ENCODE measurements at places on chromosomes 16 and 17.

- DNase-seq, result no peak
Measured at GRCh38 chr17:58320163-58320558, 8.4 kb downstream of the TSPOAP1 start.

DNA sequence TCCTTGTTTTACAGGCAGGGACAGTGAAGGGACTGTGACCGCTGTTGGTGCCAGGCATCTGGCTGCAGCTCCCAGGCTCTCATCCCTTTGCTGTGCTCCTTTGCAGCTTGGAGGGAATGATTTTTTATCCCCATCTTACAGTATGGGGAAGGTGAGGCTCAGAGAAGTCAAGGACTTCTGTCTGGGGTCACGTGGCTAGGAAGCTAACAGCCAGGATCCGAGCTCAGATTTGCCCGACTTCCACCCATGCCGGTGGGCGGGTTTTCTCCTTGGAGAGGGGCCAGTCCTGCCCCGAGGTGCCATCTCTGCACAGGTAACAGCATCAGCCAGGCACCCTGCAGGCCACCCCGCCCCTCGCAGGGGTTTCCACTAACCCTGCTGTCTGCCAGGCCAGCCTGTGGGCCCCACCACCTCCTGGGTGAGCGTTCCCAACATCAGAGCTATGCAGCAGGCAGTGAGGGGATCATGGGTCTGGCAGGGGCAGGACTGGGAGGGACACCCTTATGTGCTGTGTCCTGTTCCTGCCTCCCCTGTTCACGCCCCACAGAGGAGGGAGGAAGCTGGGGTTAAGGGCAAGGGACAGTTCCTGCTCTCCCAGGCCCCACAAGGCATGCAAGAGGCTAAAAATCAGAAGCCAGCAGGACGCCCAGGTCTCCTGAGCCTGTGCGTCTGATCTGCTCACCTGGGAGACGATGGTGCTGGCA lies 25.4 kb downstream of the JPH3 start:
- DNase-seq, result no peak

- DNase-seq, result no peak
Measured at GRCh38 chr17:76542984-76543383, 3.1 kb downstream of the PRCD start.

DNA sequence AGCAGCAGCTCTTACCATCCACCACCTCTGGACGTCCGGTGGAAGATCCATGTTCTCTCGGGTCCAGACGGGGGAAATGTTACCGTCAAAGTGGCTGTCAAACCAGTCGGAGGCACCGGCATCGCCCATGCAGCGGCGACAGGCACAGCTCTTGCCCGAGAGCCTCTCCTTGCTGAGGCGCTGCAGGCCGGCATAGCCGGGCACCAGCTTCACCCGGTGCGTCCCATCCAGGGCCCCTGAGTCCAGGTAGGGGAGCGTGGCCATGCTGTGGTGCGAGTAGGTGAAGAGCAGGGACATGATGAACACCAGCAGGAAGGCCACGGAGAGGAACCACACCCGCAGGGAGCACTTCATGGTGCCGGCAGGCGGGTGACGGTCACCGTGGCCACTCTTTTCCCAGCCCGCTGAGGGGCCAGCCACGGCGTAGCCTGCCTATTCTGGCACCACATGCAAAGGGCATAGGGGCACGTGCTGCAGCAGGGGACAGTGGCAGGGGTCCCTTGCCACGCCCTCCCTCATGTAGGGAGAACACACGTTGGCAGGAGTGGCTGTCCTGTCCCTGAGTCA lies 40.6 kb downstream of the ST3GAL2 start:
- no peak for DNase-seq

GRCh38 chr16:68113059-68113761 lies 28.0 kb downstream of the NFATC3 start:
- no peak for DNase-seq

DNA sequence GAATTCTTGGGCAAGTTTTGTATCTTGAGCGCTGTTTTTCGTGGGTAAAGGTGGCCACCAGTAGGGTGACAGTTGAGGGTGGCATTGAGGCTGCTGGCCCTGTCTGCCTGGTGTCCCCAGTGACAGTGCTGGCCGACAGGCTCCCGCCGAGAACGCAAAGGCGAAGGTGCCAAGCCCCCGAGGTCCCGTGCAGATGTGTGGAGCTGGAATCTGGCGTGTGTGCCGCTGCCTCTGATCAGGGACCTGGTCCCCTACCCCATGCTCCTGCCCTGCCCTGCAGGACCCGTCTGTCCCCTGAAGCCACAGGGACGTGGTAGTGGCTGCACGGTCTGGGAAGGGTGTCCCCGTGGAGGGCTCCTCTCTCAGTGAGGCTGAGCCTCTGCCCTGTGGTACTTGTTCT lies 3.5 kb downstream of the UBE2I start:
- no peak for DNase-seq

DNA sequence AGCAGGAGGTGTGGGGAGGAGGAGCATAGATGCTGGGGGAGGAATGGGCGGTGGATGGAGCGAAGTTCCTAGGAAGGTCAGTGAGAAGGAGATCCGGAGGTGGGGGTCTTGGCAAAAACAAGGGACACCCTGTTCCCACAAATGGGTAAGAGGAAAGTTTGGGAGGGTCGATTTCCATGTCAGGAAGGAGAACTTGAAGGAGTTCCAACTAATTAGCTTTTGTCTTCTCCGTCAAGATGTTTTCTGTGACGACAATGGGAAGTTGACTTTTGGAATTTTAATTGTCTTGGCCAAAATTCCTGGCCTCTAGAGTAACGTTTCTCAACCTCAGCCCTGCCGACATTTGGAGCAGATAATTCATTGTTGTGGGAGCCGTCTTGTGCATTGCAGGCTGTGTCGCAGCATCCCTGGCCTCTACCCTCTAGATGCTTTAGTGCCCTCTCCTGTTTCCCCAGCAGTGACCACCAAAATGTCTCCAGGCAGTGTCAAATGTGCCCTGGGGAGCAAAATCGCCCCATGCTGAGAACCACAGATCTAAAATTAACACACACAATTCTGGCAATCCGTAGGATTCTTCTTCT lies 97.1 kb downstream of the PITPNC1 start:
- DNase-seq, result no peak

DNA sequence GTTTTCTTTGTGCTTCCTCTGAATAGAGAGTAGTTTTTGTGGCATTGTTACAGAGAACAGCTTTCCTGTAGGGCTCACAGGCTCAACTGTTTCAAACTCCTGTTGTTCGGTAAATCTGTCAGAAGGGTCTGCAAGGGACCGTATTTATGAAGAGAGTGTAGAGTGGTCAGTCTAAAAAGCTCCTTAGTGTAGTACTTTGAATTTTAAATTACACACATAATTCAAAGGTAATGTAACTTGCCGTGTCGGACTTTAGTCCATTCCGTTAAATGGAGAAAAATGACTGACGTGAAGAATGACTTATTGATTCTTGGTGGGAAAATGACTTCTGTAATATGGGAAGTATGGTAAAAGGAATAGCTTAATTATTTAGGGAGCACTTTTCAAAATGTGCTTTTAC lies 190.9 kb downstream of the WWOX start:
- no peak for DNase-seq

DNA sequence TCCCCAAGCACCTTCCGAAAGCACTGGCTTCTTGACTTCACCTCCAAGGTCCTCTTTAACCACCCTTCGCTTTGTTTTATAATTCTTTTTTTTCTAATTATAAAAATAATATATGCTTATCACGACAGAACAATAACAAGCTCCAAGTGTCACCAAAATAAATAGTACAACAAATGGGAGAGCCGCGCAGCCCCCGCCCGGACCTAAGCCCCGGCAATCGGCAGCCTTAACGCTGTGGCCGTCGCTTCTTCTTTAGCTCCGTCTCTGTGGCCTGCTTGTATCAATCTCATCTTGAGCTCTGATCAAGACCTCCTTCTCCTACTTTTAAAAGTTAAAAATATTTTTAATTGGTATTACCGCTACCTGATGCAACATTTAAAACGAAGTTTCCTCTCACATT lies 42.7 kb downstream of the CYB5D2 start:
- no peak for DNase-seq

- no peak for DNase-seq
Measured at GRCh38 chr17:78935419-78936323, 10.5 kb upstream of the TIMP2 start.

- DNase-seq, result no peak
Measured at GRCh38 chr17:61325382-61326073, 74.1 kb upstream of the TBX2 start.

DNA sequence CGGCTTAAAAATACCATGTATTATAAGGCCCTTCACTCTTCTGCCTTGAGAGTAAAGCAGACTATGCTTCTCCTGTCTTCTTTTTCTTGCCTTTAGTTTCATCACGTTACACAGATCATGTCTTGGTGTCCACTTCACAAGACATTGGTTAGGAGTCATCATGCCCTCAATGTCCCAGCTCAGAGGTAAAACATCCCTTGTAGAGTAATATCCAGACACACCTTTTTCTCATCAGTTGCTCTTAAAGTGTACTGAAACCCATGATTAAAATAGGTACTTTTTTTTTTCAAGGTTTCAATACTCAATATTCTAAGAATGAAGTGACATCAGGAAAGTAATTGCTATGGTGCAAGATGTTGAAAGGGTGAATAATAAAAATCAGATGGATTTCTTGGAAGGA lies 267.8 kb downstream of the PMP22 start:
- no peak for DNase-seq

DNA sequence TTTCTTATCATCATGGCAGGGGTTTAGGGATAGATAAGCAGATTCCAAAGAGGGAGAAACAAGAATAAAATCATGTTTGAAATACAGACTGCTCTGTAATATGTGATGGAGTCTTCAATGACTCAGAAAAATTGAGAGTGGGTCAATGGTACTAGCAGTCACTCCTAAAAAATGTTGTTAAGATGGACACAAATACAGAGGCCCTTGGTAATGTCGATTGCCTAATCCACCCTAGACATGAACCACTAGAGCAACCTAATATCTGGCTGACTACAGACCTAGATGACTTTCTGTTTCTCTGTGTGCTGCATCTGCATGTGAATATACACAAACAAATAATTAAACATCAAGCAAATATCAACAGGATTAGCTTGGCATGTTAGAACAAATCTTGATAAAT lies 135.8 kb downstream of the CDH8 start:
- DNase-seq, result no peak

DNA sequence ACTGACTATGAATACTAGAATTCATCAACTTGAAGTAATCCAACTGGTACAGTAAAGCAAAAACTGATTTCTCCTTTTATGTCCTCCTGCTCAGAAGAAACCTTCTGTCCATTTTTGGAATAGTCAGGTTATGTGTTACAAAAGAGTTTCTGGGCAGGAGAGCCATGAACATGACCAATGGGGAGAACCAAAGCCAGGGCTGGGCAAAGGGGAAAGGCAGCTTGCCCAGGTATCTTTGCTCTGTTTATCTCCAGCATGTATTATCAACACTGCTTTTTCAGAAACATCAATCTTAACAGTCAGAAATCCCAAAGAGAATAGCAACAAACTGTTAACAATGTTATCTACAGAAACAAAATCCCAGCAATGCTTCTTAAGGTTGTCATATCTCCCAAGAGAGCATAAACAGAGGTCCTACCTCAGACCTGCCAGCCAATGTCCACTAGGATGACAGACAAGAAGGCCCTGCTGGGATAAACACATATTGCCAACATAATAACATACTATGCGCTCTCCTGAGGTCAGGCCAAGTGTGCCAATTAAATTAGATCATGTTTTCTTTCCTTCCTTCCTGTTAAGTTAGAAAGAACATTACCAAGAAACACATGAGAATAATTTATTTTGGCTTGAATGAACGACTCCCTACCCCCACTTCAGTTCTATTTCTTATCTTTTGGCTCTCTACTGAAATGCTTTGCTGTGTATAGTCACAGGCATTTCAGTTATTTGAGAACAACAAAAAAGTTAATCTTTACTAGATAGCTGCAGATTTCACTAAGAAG lies 28.0 kb downstream of the BLMH start:
- no peak for DNase-seq

DNA sequence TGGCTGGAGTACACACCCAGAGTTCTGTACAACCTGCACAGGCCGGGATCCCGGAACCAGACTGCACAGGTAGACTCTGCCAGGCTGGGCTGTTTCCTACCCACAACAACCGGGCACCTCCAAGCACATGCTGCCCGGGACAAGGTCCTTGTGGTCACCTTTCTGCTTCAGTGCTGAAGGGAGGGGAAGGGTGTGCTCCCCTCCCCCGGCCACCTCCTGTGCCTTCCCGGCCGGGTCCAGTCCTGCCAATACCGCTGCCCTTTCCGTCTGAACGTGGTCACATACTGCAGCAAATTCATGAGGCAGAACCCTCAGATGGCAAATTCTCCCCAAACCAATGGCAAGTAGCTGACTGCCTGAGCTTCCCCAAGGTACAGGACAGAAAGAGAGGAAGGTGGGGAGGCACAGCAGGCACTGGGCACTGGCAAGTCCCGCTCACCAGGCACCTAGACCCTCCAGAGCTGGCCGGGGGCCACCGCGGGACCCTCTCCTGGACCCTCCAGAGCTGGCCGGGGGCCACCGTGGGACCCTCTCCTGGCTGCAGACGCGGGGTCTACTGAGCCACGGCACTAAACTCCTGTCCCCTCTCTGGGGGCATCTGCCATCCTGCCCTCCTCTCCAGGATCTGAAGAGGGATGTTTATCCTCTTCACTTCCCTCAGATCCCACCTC lies 22.8 kb downstream of the SLC43A2 start:
- no peak for DNase-seq

DNA sequence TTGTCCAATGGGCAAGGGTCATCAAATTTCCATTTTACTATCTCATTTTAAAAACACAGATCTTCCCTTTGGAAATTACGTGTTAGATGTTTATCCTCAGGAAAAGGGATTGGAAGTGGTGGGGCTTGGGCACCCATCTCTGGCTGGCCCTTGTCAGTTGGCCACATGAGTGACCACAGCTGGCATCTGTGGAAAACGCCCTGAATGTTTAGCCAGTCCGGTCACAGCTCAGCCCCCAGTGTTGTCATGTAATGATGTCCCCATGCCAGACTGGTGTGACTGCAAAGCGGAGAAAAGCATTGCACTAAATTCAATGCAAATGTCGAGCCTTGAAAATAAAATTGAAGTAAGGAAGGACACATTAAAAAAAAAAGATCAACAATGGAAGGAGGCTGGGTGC lies 53.0 kb downstream of the TMC6 start:
- no peak for DNase-seq

- no peak for DNase-seq
Measured at GRCh38 chr17:18319604-18320256, 4.6 kb downstream of the SMCR8 start.

DNA sequence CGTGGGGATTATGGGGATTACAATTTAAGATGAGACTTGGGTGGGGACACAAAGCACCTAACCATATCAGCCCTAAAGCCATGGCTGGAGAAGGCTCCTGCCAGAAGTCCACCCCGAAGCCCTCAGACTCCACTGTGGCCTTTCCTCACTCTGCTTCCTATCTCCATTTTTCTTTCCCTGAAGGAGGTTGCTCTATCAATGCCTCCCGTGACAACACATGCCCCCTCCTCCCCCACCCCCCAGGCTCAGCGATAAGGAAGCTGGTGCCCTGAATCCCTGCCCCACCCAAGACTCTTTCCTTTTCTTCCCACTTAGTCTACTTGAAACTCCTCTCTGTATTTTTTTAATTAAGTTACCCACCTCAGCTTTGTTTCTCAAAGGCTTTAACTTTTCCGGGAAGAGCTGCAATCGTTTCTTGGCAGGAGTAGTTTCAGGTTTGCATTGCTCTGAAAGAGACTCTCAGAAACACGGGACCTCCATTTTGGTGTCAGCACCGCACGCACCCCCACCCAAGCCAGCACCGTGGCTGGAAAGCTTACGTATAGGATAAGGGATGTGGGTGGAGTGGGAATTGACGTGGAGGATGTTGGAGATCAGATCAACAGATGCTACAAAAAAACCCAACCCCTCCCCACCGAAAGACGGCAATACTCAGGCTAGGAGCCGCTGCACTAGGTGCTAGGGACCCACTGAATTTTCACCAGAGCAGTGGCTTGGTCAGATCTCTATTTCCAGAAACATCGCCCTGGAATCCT lies 15.2 kb upstream of the CA4 start:
- no peak for DNase-seq

GRCh38 chr17:35676441-35676840 lies 55.0 kb upstream of the RASL10B start:
- DNase-seq, result no peak

Measured in activated CD4-positive, alpha-beta T cell treated with anti-CD3 and anti-CD28 coated beads, Interleukin-2, amount 50 U/mL, for 4 hours (primary cell).